Stimulated activated CD8-positive, alpha-beta memory T cell treated with anti-CD3 and anti-CD28 coated beads, Interleukin-4, amount 100 ng/mL, for 1 hour (primary cell): ENCODE measurements at places on chromosomes 1 and 21.

DNA sequence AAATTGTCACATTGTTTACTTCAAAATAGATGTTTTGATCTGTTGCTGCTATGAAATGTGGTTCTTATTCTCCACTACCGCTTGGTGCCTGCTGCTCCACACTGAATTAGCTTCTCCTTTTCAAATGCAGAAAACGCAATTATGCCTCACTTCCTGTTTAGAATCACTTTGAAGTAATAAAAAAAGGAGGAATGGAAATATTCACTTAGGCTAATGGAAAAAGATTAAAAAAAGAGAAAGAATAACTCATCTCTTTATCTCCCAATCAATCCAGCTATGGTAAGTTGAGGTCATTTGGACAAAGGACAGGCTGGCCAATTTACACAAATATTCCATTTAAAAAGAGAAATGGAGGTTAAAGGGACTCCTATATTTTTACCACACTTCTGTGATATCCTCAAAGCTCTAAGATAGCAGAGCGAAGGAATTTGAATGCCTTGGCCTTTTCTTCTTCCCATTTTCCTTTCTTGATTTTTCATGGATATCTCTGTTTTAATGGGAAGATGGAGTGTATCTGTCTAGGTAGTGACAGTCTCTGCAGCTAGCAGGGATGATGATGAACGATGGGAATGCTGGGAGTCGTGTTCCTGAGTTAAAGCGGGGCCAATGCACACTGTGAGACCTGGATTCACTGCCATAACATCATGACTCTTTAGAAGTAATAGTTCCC is 35.7 kb downstream of the RGS5 start:
- DNase-seq: no peak

DNA sequence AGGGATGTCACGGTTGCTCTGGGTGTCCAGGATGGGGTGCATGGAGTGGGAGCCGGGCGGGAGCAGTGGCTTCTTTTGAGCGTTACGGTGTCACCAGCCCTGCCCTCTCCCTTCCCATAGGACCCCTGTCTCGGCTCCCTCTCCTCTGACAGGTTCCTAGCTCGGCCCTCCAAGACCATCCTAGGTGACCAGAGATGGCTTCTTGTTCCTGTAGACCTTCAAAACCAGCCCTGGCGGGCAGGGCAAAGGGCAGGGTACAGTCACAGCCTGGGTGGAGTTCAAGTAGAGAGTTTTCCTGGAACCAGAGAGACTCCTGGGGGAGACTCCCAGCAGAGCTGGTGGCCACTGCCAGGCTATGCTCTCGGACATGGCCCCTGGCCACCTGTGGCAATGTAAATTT is 345.6 kb upstream of the AJAP1 start:
- no peak for DNase-seq

DNA sequence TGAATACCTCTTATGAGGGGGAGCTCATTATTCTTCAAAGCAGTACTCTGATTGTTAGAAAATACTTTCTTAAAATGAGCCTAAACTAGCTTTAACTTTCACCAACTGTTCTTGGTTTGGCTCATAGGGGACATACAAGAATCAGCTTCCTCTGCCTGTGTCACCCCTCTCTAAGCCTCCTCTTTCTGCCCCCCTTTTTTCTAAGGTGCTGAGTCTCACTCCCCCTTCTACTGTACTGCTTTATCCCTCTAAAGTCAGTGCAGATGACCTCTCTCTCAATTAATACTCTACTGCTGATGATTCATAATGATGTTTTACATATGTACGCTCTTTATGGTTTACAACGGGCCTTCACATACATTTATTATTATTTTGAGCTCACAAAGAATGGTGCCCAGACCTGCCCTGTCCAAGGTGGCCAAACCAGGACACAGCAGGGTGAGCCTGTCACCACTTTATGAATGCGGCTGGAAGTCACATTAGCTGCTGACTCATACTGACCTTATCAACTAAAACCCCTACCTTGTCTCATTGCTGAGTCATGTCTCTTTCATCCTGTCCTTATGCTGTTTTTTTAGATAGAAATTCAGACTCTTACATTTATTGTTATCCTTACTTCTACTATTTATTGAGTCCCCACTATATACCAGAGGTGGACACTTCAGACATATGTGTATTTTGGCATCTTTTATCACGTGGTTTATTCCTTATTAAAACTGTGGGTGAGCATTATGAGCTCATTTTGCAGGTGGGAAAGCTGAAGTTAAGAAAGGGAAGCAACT is 126.9 kb downstream of the RNF220 start:
- no peak for DNase-seq

DNA sequence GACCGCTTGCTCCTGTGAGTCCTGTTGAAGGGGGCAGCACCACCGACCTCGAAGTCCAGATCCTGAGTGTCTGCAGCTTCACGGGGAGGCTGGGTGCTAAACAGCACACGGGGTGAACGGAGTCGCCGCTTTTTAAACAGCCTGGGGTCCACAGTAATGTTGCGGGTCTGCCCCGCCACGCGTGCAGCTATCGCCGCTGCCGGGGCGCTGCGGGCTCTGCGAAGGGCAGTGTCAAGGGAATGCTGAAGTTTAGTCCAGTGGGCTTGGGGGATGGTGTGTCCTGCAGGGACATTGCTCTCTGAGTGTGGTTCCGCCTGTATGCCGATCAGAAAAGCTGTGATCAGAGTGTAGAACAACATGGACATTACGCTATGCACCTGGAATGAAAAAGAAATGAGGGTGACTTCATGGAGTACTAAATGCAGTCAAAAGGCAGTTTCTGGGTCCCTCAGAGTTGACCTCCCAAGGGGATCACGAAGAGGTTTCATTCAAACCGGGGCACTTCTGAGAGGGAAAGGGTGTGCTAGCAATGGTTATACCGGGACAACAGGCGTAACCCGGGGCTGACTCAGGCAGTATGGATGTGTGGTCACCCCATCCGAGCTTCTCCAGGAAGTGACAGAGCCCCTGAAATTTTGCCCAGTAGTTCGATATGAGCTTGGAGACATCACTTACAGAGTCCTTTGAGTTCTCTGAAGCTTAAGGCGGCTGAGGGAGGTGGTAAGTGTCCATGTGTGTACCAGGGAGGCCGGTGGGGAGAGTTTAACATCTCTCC is 51.4 kb downstream of the NGF start:
- DNase-seq: no peak

GRCh38 chr1:183517401-183517800 is 45.1 kb downstream of the SMG7 start:
- DNase-seq: no peak

DNA sequence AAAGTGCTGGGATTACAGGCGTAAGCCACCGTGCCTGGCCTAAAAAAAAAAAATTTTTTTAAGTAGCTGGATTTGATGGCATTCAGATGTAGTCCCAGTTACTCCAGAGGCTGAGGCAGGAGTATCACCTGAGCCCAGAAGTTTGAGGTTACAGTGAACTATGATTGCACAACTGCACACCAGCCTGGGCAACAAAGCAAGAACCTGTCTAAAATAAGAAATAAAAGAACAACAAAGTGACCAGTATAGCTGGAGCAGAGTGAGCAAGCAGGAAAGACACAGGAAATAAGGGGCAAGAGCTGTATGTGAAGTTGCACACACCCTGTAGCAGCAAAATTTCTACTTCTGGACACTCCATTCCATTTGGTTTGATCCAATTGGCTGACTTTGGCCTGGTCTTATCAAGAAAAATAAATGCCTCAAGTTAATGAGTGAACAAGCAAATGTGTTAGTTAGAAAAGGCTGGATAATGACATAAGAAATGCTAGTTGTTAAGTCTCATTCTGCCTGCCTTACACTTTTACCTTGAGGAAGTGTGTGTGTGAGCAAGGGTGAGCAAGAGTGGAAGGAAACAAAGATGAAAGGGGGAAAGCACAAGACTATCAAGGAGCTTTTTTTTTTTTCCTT is 7.9 kb downstream of the ATP5IF1 start:
- DNase-seq: no peak

DNA sequence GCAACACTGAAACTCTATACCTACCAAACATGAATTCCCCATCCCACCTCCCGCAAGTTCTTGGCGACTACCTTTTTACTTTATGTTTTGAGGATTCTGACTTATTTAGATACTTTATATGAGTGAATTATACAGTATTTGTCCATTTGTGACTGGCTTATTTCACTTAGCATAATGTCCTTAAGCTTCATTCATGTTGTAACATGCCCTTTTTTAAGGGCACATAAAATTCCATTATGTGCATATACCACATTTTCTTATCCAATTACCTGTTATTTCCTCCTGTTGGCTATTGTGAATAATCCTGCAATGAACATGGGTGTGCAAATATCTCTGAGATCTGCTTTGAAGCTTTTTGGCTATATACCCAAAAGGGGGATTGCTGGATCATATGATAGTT is 22.0 kb upstream of the CHIT1 start:
- no peak for DNase-seq
